ENCODE measurements at places on chromosomes 12 and 14.

DNA sequence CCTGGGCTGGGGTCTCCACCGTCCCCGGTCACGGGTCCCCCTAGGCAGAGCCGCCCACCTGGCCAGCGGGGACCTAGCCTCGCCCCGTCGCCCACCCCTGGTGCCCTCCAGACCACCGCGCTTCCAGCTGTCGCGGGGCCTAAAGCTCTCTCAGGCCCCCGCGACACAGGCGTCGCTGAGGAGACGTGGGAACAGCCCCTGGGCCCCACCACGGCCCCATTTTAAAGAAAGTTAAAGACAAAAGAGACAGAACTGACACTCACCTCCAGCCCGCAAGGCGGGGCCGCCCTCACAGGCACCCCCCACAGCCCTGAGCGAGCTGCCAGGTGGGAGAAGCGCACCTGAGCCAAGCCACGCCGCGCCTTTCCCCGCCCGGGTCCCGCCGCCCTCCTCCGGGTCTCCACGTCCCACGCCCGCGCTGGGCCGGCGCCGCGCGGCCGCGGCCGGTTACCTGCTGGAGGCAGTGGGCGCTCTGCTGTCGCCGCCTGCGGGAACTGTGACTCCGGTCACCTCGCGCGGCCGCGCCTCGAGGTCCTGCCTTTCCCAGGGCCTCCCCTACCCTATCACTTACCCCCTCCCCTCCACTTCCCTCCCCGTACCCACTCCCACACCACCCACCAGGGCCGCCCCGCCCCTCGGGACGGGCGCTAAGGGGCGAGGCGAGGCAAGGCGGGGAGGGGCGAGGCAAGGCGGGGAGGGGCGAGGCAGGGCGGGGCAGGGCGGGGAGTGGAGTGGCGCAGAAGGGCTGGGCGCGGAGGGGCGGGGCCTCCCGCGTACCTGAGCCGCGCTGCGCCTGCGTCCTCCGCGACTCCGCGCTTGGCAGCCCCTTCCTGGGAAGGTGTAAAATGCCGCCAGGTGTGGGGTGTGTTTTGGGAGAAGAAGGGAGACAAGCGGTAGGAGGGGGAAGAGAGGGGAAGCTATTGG, 31.2 kb downstream of the TC2N start:
- peak; percentile 90 for DNase-seq

GRCh38 chr14:23123419-23123818, 4.4 kb upstream of the CEBPE start:
- peak; percentile 24 for DNase-seq

- peak; percentile 86 for DNase-seq
These were observed 5.0 kb upstream of the SLC38A4 start for GRCh38 chr12:46830731-46831334.

DNA sequence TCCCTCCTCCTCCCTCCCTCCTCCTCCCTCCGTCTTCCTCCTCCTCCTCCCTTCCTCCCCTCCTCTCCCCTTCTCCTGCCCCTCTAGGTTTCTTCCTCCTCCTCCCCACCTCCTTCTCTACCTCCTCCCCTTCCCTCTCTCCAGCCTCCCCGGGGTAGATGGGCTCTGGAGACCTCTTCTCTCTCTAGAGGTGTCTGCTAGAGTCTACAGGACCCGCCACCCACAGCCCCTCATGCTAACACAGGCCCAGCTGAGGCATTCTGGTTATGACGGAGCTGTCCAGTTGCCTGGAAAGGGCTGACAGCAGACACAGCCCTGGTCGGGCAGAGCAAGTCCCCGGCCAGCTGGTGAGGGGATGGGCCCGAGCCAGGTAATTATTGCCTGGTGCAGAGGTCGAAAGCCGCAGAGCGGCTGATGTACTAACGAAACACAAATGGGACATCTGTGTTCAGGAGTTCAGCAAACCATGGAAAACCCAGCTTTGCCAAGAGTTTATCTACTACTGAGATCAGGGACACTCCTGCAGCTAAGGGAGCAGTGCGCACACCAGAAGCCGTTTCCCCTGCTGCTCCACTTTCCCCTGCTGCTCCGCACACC, 96.2 kb downstream of the PAPOLA start:
- DNase-seq = no peak

GRCh38 chr14:58872061-58872460, 234.3 kb downstream of the DACT1 start:
- DNase-seq = no peak

DNA sequence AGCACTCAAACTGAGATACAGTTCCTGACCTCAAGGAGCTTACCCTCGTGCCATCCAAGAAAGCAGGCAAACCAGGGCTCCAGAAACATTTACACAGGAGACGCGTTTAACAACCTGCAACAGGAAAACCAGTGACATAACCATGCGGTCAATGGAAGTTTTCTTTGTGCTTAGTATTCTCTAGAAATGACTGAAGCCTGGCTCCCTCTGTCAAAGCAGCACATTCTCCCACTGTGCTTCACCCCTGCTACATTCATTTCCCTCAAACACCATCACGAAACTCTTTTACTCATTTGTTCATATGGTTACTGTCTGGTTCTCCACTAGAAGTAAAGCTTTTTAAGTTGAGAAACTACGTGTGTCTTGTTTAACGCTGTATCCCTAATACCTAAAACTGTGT, 161.3 kb upstream of the CCND2 start:
- DNase-seq = no peak

DNA sequence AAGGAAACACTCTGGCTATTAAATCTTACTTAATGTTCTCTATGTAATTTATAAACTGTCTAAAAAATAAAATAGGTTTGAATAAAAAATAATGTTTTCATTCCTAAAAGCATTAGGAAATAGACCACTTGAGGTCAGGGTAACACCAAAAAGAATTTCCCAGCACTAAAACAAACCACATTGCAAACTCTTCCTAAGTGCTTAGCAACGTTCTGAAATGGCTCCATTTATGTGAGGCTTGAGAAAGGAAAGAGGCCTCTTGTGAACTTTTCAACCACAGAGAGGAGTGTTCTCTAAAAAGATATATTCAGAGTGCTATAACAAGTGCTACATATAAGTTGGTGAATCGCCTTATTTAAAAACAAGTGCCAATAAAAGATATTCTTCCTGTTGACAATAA, 42.7 kb downstream of the ALX1 start:
- DNase-seq = no peak

DNA sequence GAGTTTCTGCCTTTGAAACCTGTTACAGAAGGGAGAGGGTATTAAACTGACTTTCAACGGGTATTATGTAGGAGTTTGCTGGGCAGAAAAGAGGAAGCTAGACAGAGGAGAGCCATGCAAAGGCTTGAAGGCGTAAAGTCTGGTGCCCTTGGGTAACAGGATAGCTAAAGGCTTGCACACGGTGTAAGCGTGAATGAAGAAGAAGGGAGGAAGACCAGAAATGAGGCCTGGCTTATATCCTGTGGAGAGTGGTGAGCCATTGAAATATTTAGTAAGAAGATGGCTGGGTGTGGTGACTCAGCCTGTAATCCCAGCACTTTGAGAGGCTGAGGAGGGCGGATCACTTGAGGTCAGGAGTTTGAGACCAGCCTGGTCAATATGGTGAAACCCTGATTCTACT, 22.6 kb downstream of the SUDS3 start:
- DNase-seq = no peak

DNA sequence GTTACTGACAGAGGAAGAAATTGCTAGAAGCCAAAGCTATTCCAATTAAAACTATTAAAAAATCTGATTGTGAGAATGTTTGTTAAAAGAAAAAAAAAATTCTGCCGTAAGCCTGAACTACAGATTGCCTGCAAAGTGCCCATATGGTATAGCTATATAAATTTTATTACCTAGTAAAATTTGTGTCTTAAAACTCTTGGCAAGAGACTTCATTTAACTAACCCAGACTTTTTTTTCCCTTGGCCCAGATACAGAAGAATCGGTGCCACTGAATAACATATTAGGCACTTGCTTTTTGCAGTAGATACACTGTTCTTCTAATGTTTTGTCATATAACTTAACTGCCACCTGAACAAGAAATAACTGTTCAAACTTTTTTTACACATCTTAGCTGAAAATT, 125.5 kb downstream of the RPS29 start:
- no peak for DNase-seq

GRCh38 chr14:24705840-24706239, 71.8 kb upstream of the GZMB start:
- DNase-seq = no peak

GRCh38 chr12:110966081-110966760, 45.8 kb upstream of the MYL2 start:
- no peak for DNase-seq

GRCh38 chr12:124588751-124589267, 21.4 kb upstream of the NCOR2 start:
- peak; percentile 36 for DNase-seq

DNA sequence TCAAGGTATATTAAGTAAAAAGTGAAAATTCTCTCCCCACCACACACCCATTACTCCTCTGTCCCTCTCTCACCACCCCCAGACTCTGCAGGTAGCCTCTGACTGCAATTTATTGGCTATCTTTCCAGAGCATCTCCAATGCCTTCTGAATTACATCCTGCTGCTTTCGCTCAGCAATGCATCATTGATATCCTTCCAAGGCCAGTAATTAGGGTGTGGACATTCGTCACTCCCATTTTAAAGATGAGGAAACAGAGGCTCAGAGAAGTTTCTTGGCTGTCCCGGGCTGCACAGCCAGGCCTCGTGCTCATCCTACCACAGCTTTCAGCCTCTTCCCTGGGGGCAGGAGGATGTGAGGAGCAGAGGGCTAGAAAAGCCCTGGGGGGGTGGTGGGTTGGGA, 23.6 kb upstream of the PGF start:
- no peak for DNase-seq

GRCh38 chr12:98909746-98910145, 264.7 kb downstream of the APAF1 start:
- DNase-seq = peak; percentile 8

DNA sequence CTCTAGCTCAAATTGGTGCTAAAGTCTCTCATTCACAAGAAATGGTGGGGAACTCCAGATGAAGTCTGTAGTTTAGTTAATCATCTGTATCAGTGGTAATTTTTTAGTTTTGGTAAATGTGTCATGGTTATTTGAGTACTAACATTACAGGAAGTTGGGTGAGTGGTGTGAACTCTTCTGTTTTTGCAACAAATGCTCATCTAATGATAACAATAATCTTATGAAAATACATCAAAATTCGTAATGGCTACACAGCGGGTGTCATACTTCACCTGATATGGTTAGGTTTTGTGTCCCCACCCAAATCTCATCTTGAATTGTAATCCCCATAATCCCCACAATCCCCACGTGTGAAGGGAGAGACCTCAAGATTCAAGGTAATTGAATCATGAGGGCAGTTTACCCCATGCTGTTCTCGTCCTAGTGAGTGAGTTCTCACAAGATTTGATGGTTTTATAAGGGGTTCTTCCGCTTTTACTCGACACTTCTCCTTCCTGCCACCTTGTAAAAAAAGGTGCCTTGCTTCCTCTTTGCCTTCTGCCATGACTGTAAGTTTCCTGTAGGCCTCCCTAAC, 209.3 kb upstream of the FOXN3 start:
- DNase-seq = no peak

- DNase-seq = no peak
These were observed at the start of gene PTGDR for GRCh38 chr14:52267501-52268278. Gene PTGDR (plus strand): TSS chr14:52267698. CDS start chr14:52267815, 117 bp downstream.

- DNase-seq = no peak
These were observed 80.9 kb upstream of the TRAF3 start for GRCh38 chr14:102696332-102696731.

DNA sequence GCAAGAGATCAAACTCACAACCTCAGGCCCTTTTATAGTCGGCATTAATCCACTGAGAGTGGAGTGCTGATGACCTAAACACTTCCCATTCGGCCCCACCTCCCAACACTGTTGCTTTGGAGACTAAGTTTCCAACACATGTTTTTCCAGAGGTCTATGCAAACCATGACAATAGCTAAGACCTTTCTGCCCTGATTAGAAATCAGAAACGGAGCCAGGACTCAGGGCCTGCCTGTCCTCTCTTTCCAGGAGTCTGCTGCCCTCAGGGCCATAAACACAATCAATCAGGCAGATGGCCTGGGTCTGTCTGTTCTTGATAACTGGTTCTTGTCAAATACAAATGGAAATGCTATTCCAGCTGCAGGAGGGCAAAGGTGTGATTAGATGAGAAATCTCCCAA, 97.2 kb upstream of the PSMC1 start:
- no peak for DNase-seq

DNA sequence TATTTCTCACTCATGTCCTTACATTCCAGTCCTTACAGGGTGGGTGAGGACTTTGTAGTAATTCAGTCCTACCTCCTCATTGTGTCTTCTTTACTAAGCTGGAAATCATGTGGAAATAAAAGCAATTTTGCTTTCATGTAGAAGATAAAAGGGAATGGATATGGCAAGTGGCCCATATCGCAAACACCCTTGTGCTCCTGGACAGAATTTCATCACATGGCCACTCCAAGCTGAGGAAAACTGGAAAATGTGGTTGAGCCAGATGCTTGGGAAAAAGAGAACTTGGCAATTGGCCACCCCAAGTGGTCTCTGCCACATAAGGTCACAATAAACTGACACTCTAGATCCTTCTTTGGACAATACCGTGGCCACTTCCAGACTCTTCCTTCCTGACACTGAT, 64.2 kb upstream of the IFNG-AS1 start:
- DNase-seq = peak; percentile 81

DNA sequence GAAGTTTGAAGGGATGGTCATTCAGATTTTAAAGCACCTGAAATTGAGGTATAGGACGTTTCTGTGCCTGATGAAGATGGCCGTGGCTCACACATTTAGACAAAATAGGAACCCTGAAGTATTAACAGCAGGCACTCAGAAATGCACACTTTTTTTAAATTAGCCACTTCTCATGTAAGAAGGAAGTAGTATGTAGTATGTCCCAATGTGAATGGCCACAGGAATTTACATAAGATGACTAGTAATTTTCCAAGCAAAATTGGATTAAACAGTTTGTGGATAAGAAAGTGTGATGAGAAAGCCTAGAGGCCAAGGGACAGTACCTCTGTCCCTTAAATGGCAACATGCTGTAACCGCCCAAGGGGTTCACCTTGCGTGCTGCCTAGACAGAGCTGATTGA, 1.8 kb upstream of the MIS18BP1 start:
- no peak for DNase-seq

DNA sequence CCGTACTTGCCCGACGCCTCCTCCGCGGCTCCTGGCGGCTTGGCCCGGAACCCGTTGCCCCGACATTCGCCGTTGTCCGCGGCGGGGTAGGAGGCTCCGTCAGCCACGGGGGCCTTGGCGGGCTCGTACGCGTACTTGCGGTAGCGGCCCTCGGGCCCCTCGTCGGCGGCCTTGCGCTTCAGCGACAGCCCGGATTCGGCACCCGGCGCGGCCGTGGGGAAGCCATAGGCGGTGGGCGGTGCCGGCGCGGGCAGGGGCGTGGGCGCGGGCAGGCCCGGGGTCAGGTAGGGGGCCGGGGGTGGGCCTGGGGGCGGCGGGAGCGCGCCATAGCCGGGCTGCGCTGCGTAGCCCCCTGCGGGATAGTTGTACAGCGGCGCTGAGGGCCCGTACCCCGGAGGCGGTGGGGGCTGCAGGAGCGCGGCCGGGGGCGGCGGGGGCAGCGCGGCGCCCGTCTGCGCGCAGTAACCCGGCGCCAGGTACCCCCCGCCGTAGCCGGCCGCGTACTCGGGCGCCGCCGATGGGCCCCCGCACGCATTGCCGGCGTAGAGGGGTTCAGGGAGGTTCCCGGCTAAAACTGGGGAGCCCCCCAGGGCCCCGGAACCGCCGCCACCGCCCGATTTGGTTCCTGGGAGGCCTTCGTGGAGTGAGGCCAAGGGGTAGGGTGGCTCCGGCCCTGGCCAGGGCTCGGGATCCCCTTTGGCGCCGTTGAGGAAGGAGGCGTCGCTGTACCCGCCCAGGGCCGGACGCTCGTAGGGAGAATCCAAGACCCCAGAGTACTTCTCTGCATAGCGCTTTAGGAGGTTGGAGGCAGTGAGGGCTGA, 26.9 kb downstream of the FIGNL2 start:
- DNase-seq = peak; percentile 73

GRCh38 chr12:108602209-108602705, 4.4 kb upstream of the TMEM119 start:
- DNase-seq = no peak

- DNase-seq = no peak
These were observed 32.4 kb downstream of the CCDC88C start for GRCh38 chr14:91385224-91385623.

Data from DMS53 (cell line).